ENCODE measurements at places on chromosomes 4 and X.

- DNase-seq, result no peak
Observed at GRCh38 chr4:89754531-89754930, 82.4 kb downstream of the SNCA start.

- DNase-seq, result no peak
Observed at GRCh38 chr4:188201851-188202250, 62.6 kb downstream of the TRIML1 start.

GRCh38 chr4:62771983-62772557 is 1571.9 kb downstream of the ADGRL3 start:
- no peak for DNase-seq

- DNase-seq, result no peak
Observed at GRCh38 chr4:129223945-129224344, 128.0 kb downstream of the C4orf33 start.

DNA sequence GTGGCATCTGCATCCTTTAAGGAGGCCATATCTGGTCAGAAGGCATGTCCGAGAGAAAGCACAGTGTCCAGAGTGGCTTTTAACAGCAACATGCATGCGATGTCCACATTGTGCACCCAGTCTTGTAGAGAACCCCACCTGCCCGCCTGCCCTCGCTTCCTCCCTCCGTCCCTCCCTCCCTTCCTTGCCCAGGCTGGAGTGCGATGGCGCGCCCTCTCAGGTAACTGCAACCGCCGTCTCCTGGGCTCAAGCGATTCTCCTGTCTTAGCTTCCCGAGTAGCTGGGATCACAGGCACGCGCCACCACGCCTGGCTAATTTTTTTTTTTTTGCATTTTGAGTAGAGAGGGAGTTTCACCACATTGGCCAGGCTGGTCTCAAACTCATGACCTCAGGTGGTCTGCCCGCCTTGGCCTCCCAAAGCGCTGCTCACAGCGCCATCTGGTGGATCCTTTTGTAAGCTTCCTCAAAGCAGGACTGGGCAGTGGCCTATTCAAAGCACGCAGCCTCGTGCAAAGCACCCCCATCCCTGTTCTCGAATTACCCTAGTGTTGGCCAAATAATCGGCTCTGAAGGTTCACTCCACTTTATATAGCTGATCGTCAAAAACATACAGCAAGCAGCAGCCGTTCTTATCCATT is 15.0 kb downstream of the BRCC3 start:
- DNase-seq, result no peak

GRCh38 chrX:103773445-103773844 is 3.2 kb upstream of the PLP1 start:
- DNase-seq, result no peak

DNA sequence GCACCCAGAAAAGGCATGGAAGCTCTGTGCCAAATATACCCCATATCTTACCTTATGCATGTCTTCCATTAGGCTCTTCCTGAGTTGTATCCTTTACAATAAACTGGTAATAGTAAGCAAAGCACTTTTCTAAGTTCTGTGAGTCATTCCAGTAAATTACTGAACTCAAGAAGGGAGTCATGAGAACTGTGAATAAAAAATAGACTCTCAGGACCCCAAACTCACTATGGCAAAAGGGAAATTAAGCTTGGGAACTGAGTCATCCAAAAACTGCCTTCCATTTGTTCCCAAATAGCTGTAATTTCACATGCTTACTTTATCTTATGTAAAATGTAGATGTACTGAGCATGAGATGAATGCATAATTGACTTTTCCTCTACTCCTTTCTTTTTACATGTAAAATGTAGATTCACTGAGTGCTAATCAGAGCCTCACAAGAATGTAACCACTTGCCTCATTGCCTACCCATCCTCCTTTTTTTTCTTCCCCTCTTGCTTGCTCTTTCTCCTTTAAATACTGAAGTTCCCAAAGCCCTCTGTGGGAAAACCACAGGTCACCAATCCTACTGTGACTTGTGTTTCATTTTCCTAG is 8.1 kb downstream of the TCEAL3 start:
- DNase-seq, result no peak

DNA sequence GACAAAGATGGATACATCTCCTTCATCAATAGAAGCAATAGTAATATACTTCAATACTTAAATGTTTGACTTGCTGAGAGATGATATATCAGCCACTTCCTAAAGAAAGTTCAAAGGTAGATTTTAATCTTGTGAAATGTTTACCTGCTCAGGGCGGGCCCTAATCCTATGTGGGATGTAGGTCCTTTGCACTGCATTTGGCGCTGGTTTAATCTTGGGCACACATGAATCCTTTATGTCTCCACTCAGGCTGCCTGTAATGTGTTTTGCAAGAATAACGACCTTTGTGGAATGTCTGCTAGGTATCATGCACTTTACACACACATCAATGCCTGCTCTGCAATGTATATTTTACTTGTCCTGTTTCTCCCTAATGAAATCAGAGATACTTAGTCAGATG is 368.7 kb downstream of the GBA3 start:
- DNase-seq, result no peak
